ENCODE measurements at places on chromosomes 6 and 20.
A peak's percentile ranks its signal among the peaks of the same experiment; 100 is the strongest.

GRCh38 chr6:51934098-51934497 is 153.3 kb downstream of the PKHD1 start:
- H3K27me3 ChIP-seq, result no peaks in the 10 kb centered on the region
- no peaks in the 10 kb centered on the region for H3K36me3 ChIP-seq
- H3K4me1 ChIP-seq, result no peaks in the 10 kb centered on the region
- no peak for DNase-seq

DNA sequence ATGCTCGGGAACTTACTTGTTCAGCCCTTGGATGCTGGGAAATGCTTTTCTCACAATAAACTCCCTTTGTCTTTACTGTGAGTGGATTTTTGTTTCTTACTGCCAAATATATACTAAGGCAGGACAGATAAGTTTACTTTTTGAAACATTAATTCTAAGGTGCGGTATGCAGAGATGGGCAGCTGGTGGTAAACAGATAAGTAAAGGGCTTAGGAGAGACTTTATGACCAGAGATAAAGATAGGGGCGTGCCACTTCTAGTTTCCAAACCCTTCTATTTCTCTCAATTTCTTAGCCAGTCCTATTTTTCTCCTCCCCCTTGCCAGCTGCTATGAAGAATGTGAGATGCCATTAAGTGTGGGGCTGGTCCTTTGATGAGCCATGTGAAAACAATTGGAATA is 16.3 kb downstream of the SAMD3 start:
- no peak overlapping the region for H3K4me3 ChIP-seq
- peaks cover 85% of the 10 kb centered on the region for H3K36me3 ChIP-seq
- no peaks in the 10 kb centered on the region for H3K27me3 ChIP-seq
- DNase-seq, result no peak
- H3K27ac ChIP-seq, result no peak overlapping the region
- peaks cover 24% of the 10 kb centered on the region for H3K4me1 ChIP-seq

- no peaks in the 10 kb centered on the region for H3K4me1 ChIP-seq
- no peak overlapping the region for H3K27ac ChIP-seq
- no peak overlapping the region for H3K4me3 ChIP-seq
- no peak for DNase-seq
These were observed 350.5 kb downstream of the CDC5L start for GRCh38 chr6:44737829-44738528.

DNA sequence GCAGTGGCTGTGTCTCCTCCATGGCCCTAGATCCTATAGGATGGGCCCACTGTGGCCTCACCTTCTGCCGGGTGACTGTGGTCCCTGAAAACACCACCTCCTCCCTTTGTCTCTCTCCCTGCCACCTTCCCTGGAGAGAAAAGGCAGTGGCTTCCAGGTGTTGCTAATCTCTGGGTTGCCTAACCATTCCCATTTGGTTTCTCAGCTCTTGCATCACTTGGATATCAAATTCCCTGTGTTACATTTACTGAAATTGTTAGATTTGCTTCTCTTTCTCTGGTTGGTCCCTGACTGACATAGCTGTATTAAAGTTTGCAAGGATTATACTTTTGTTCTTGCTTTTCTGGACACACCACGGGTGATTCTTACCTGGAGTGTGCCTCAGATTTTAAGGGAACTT is 9.3 kb upstream of the ZFP64 start:
- no peaks in the 10 kb centered on the region for H3K36me3 ChIP-seq
- H3K27ac ChIP-seq, result no peak overlapping the region
- no peak for DNase-seq
- no peak overlapping the region for H3K4me3 ChIP-seq

- H3K4me1 ChIP-seq, result no peaks in the 10 kb centered on the region
- H3K27ac ChIP-seq, result no peak overlapping the region
- no peaks in the 10 kb centered on the region for H3K36me3 ChIP-seq
- no peak overlapping the region for H3K4me3 ChIP-seq
- DNase-seq, result no peak
These were observed 31.4 kb downstream of the HAO1 start for GRCh38 chr20:7908905-7909304.

GRCh38 chr6:11604836-11605506 is 67.4 kb downstream of the TMEM170B start:
- no peaks in the 10 kb centered on the region for H3K4me1 ChIP-seq
- H3K36me3 ChIP-seq, result no peaks in the 10 kb centered on the region
- no peak overlapping the region for H3K4me3 ChIP-seq
- H3K27ac ChIP-seq, result no peak overlapping the region

DNA sequence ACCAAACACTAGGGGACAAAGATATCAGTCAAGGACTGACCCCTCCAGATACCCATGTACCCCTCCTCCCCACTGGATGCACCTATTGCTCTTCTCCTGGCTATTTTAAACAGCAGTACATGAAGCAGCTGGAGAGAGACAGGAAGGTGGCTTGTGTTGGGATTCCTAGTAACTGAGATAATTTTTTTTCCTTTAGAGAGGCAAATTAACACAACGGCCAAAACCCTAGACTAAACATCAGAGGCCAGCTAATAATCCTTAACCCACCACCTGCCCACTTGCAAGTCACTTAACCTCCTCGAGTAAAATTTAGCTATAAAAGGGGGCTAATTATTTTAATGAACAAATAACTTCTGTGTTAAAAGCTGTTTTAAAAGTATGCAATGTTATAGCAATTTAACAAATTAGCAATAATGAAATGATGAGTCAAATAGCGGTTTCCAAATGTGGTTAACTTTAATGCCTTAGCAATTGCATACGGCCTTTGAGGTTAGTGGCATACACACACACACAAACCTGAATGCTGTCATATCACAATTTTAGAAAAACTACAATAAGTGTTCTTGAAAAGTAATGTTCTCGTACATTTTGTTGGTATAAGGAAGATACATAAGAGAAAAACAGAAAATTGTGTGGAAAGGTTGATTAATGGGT is 151.7 kb downstream of the FRK start:
- H3K36me3 ChIP-seq, result no peaks in the 10 kb centered on the region
- H3K27me3 ChIP-seq, result peaks cover 4% of the 10 kb centered on the region
- DNase-seq, result no peak
- no peaks in the 10 kb centered on the region for H3K4me1 ChIP-seq
- no peak overlapping the region for H3K27ac ChIP-seq
- no peak overlapping the region for H3K4me3 ChIP-seq

- DNase-seq, result no peak
- no peak overlapping the region for H3K27ac ChIP-seq
- H3K36me3 ChIP-seq, result no peaks in the 10 kb centered on the region
- no peaks in the 10 kb centered on the region for H3K27me3 ChIP-seq
- no peaks in the 10 kb centered on the region for H3K4me1 ChIP-seq
- H3K4me3 ChIP-seq, result no peak overlapping the region
These were observed 37.2 kb upstream of the HACE1 start for GRCh38 chr6:104896914-104897313.

GRCh38 chr6:16318538-16318937 is 80.2 kb downstream of the GMPR start:
- H3K27ac ChIP-seq, result peak overlapping the region; percentile 94
- DNase-seq, result peak; percentile 44
- H3K36me3 ChIP-seq, result peaks cover 10% of the 10 kb centered on the region
- H3K4me1 ChIP-seq, result peaks cover 57% of the 10 kb centered on the region

DNA sequence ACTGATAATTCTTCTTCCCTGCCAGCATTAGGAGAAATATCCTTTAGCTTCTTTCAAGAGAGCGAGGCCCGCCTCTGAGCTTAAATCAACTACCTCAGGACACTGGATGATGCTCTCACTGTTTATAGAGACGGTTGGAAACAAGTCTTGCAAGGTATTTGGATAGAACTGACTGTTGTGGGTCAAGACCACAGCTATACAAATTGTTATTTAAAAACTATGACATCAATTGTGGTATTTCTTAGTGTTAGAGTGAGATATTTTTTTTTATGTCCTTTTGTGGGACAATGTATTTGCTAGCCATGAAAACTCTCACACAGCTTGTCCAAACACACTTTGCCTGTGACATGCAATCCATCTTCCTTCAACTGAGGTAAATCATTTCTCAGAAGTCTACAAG is 136.3 kb upstream of the PHACTR1 start:
- H3K36me3 ChIP-seq, result no peaks in the 10 kb centered on the region
- H3K4me3 ChIP-seq, result no peak overlapping the region
- no peak overlapping the region for H3K27ac ChIP-seq

GRCh38 chr6:39100358-39100757 is 14.6 kb downstream of the SAYSD1 start:
- no peak overlapping the region for H3K4me3 ChIP-seq
- peaks cover 5% of the 10 kb centered on the region for H3K4me1 ChIP-seq
- peaks cover 17% of the 10 kb centered on the region for H3K36me3 ChIP-seq

- no peak for DNase-seq
- H3K4me3 ChIP-seq, result no peak overlapping the region
- peaks cover 2% of the 10 kb centered on the region for H3K36me3 ChIP-seq
- no peak overlapping the region for H3K27ac ChIP-seq
- H3K4me1 ChIP-seq, result peaks cover 6% of the 10 kb centered on the region
- H3K27me3 ChIP-seq, result peaks cover 3% of the 10 kb centered on the region
These were observed 76.0 kb downstream of the MKKS start for GRCh38 chr20:10357974-10358373.

DNA sequence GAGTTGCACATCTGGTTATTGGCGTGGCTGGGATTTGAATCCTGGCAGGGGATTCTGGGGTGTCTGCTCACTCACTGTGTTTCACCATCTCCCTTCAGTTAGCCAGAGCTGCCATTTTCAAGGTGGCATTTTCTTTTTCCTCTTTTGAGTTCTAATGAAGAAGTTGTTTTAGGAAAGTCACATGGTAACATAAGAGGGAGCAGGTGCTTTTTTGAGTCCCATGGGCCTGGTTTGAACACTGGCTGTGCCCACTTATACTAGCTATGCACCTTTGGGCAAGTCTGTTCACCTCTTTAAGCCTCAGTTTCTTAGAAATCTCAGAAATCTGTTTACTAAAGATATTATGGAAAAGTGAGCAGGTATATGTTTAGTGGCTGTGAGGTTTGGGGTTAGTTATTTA is 39.6 kb downstream of the ANKS1A start:
- H3K27me3 ChIP-seq, result peaks cover 21% of the 10 kb centered on the region
- H3K4me3 ChIP-seq, result no peak overlapping the region
- no peak overlapping the region for H3K27ac ChIP-seq
- H3K36me3 ChIP-seq, result no peaks in the 10 kb centered on the region
- DNase-seq, result no peak

GRCh38 chr20:16556301-16556700 is 16.9 kb downstream of the KIF16B start:
- no peaks in the 10 kb centered on the region for H3K27me3 ChIP-seq
- no peak for DNase-seq
- no peaks in the 10 kb centered on the region for H3K36me3 ChIP-seq
- no peak overlapping the region for H3K4me3 ChIP-seq
- no peaks in the 10 kb centered on the region for H3K4me1 ChIP-seq

- no peak for DNase-seq
- no peaks in the 10 kb centered on the region for H3K36me3 ChIP-seq
- H3K4me3 ChIP-seq, result no peak overlapping the region
- no peaks in the 10 kb centered on the region for H3K27me3 ChIP-seq
- H3K27ac ChIP-seq, result peak overlapping the region; percentile 20
- peaks cover 45% of the 10 kb centered on the region for H3K4me1 ChIP-seq
These were observed 167.3 kb downstream of the BCAS1 start for GRCh38 chr20:53902968-53903651.

- peak overlapping the region; percentile 84 for H3K4me3 ChIP-seq
- peaks cover 41% of the 10 kb centered on the region for H3K4me1 ChIP-seq
- peak overlapping the region; percentile 99 for H3K27ac ChIP-seq
- peaks cover 34% of the 10 kb centered on the region for H3K27me3 ChIP-seq
These were observed 8.1 kb upstream of the ZBP1 start for GRCh38 chr20:57628047-57628961.

DNA sequence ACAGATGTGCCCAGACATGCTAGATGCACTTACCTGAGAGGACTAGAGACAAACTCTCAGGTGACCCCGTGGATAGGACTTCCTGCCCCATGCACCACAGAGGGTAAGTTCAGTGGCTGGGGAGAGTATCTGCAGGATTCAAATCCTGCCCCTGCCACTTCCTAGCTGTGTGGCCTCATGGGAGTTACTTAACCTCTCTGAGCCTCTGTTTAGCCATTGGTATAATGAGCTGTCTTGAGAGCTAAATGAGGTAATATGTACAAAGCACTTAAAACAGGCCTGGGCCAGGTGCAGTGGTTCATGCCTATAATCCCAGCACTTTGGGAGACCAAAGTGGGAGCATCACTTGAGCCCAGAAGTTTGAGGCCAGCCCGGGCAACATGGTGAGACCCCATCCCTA is 59.3 kb downstream of the GRM4 start:
- H3K27ac ChIP-seq, result no peak overlapping the region
- H3K27me3 ChIP-seq, result no peaks in the 10 kb centered on the region
- H3K36me3 ChIP-seq, result no peaks in the 10 kb centered on the region

GRCh38 chr6:134517868-134518267 is 200.0 kb upstream of the SGK1 start:
- H3K36me3 ChIP-seq, result peaks cover 10% of the 10 kb centered on the region
- peaks cover 36% of the 10 kb centered on the region for H3K4me1 ChIP-seq
- H3K27ac ChIP-seq, result no peak overlapping the region
- H3K4me3 ChIP-seq, result no peak overlapping the region

DNA sequence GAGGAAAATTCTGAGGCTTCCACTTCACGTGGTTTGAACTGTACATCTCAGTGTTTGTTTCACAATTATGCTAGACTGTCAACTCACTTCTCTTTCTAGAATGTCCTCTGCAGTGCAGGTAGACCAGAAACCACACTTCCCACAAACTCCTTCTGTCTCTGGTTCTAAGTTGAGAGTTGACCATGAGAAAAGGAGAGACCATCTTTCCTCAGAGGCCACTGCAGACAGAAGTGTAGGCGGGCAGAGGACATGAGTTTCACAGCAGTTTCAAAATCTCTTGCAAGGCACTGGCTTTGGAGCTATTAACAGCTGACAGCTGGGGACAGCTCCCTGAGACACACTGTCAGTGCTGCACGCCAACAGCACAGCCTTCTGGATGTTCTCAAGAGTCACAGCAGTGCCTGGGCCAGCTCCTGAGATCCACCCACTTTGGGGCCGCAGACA is 55.4 kb upstream of the MOXD1 start:
- DNase-seq, result no peak
- peaks cover 2% of the 10 kb centered on the region for H3K4me1 ChIP-seq
- no peak overlapping the region for H3K4me3 ChIP-seq
- H3K27me3 ChIP-seq, result no peaks in the 10 kb centered on the region
- H3K27ac ChIP-seq, result no peak overlapping the region

DNA sequence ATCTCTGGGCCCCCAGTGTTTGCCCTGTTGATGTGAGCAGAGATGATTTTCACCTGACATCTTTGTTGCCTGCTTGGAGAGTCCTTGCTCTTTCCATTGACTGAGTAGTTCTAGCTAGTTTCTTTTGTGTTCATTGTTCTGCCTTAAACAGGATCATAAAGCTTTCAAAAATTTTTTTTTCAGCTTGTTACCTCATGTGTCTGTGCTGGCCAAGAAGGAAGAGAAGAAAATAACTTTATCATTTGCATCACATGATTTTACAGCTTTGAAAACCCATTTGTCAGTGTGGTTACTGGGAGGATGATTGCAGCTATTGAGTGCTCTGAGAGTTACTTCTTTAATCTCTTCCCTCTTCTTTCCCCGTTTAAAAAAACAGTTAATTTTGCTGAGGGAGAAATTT is 16.0 kb downstream of the FOXO3 start:
- peaks cover 5% of the 10 kb centered on the region for H3K36me3 ChIP-seq
- no peak for DNase-seq
- peaks cover 28% of the 10 kb centered on the region for H3K4me1 ChIP-seq
- H3K4me3 ChIP-seq, result no peak overlapping the region
- H3K27me3 ChIP-seq, result peaks cover 7% of the 10 kb centered on the region
- no peak overlapping the region for H3K27ac ChIP-seq

Data from T-helper 2 cell treated with Interferon-gamma antibody and Interleukin-4, amounts not matched to agents 5 μg/mL and 100 μg/mL, for 36 hours (primary cell).